ENCODE measurements at places on chromosomes 16 and 17.

GRCh38 chr17:35790841-35791240 lies 4.6 kb downstream of the MMP28 start:
- no peak for DNase-seq

DNA sequence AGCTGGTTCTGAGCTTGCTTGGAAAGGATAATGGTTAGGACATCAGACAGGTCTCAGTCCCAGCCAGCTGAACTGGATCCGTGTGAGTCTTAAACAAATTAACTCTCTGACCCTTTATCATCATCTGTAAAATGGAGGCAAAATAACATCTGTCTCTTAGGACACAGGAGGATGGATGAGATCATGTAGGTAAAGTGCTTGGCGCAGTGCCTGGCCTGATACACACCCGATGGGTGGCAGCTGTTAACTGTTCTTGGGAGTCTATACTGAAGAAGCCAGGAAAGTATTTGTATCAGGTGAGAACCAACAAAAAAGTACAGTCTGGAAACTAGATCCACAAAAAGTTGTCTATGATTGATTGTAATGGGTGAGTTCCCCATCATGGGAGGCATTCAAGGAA lies 188.6 kb downstream of the C16orf78 start:
- DNase-seq = peak; percentile 43

DNA sequence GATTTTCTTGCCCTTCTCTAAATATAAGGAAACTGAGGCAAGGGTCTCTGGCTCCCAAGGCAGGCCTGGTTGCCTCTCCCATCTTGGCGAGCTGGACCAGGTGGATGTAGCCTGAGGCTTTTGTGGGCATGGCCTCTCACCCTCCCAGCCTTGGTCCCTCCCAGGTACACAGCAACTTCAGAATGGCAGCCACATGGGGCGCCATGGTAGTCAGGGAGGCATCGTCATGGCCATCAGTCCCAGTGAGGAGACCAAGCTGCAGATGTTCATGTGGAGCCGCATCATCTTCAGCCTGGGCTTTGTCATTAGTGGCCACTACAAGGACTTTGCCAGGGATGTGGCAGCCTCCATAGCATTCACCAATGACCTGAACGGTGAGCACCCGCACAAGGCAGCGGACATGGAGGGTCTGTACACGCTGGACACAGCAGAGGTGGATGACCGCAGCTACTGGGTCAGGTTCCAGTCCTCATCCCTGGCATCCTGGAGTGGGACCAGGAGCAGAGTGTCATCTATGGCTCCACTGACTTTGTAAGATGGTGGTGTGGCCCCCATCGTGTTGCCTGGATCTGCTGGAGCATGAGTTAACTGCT lies 165.8 kb upstream of the ZNF267 start:
- DNase-seq = no peak

DNA sequence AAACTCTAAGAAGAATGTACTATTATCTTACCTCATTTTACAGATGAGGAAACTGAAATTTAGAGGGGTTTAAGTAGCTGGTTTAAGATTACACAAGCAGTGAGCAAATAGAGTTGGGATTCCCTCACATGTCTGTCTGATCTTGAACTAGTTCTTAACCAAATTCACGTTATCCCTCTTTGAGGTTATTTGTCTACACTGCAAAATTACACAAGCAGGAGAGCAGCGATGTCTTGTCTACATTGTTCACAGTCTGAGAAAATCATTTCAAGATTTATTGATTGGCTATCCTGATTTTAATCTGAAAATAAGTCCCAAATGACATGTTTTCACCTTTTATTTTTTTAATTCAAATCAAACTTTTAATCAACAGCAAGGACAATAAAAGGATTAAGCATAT lies 56.9 kb downstream of the SOX9 start:
- DNase-seq = no peak

DNA sequence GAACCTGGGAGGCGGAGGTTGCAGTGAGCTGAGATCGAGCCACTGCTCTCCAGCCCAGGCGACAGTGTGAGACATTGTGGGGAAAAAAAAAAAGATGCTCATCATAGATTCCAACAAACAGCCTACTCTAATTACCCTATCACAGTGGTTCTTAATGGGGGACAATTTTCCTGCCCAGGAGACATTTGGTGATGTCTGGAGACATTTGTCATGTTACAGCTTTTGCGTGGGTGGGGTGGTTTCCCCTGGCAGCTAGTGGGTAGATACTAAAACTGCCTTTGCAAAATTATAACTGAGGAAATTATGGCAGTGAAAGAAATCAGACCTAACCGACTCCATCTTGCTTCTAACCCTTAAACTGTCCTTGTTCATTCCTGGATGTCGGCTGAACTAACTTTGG lies 92.5 kb upstream of the RBL2 start:
- DNase-seq = no peak

- DNase-seq = peak; percentile 70
Observed at GRCh38 chr17:81057079-81057730, 22.3 kb downstream of the BAIAP2 start.

GRCh38 chr17:71849783-71850768 lies 270.7 kb upstream of the SOX9 start:
- DNase-seq = no peak

GRCh38 chr17:12050646-12051225 lies 30.1 kb downstream of the MAP2K4 start:
- no peak for DNase-seq

DNA sequence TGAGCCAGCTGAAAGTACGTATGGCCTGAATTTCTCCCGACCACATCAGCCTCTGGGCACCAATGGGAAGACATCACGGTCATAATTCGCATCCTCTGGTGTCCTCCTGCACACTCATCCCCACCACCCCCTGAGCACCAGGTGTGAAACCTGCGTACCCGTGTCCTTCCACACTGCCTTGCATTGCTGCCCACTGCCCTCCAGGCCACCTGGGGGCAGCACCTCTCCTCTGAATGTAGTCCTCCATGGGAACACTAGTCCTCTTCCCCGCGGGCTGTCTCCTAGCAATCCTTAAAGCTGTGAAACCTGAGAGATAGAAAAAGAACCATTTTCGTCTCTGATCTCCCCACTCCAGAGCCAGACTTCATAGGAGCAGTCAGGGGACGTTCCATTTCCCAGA lies 125.5 kb downstream of the ZNF18 start:
- peak; percentile 41 for DNase-seq

GRCh38 chr17:16975744-16976625 lies 4.1 kb upstream of the TNFRSF13B start:
- no peak for DNase-seq

- DNase-seq = no peak
Observed at GRCh38 chr17:73500414-73500999, 143.7 kb downstream of the SDK2 start.

GRCh38 chr16:70474320-70475053 lies 20.1 kb downstream of the FCSK start:
- no peak for DNase-seq

- peak; percentile 45 for DNase-seq
Observed at GRCh38 chr17:44501866-44502375, 1.3 kb downstream of the GPATCH8 start.

- no peak for DNase-seq
Observed at GRCh38 chr17:19415806-19416775, 5.1 kb downstream of the RNF112 start.

DNA sequence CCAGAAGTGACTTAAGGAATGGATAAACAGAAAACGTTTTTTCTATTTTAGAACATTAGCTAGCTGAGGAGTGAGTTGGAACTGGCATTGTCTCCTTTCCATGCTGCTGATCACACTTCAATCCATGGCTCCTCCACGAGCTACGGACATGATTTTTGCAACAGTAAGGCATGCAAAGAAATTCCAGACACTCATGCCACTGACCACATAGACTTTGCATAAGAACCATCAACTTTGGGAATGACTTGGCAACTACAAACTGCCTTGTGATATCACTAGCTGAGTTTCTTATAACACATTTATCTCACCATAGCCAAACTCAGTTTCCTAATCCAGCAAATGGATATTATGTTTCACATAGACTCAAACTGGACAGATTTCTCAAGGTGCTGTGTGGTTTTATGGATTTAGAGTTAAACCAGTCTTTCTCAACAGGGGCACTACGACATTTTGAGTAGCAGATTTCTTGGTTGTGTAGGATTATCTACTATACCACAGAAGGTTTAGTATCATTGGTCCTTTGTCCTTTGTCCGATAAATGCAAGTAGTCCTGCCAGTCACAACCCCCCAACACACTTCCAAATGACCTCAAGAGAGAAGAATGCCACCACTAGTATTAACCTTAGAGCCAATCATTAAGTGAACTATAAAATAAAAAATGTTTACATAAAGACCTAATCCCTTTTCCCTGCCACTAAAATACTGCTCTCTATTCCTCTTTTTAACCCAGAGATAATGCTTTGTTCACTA lies 48.3 kb upstream of the C17orf78 start:
- no peak for DNase-seq

DNA sequence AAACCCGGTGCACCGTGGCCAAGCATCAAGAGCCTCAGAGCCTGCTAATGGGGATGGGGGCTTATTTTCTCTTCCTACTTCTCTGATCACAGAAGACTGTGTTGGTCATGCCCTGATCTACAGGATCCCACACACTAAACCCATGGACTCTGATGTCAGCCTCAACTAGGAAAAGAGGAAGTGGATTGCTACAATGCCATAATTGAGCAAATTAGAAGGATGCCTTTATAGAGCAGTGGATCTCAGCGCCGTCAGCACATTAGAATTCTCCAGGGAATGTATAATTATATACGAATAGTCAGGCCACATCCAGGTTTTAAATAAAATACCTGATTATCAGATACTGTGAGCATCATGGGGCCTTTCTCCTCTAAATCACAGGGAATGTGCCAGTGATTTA lies 64.8 kb downstream of the VAT1L start:
- DNase-seq = no peak

DNA sequence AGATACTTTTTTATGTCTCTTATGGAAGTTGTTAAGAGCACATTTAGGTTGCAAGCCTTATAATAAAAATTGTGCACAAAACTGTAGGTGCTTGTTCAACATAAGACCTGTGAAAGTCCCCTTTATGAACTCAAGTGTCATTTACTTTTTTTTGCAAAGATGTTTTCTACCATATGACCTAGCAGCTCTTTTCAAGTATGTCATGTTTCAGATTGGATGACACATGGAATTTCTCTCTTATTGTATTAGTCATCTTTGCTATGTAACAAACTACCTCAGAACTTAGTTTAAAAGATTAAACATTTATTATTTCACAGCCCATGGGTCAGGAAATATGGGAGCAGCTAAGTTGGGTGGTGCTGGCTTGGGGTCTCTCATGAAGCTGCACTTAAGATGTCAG lies 57.9 kb downstream of the PHKB start:
- DNase-seq = no peak

Measured in NCI-H82 (cell line).